ENCODE measurements at places on chromosomes 6 and 20.

GRCh38 chr6:33566182-33567084, 13.6 kb downstream of the BAK1 start:
- DNase-seq, result peak; percentile 74

DNA sequence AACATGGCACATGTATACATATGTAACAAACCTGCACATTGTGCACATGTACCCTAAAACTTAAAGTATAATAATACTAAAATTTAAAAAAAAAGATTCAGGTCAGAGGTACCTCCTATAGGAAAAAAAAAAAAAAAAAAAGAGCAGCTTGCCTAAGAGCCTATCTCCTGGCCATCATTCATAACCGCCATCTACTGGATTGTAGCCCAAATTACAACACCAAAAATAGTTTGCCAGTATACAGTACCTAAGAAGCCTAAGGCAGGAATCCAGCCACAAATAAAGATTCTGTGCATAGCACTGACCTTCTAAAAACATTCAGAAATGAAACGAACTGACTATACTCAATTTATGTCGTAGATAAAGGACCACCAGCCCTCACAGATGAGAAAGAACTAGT, 438.4 kb upstream of the ADGRB3 start:
- DNase-seq, result no peak

- DNase-seq, result no peak
These were observed 377.7 kb downstream of the CDH4 start for GRCh38 chr20:61629602-61630390.

GRCh38 chr20:51624157-51624731, 81.7 kb upstream of the NFATC2 start:
- peak; percentile 58 for DNase-seq

- DNase-seq, result no peak
These were observed 1434.3 kb upstream of the ADGRB3 start for GRCh38 chr6:67200626-67201403.

DNA sequence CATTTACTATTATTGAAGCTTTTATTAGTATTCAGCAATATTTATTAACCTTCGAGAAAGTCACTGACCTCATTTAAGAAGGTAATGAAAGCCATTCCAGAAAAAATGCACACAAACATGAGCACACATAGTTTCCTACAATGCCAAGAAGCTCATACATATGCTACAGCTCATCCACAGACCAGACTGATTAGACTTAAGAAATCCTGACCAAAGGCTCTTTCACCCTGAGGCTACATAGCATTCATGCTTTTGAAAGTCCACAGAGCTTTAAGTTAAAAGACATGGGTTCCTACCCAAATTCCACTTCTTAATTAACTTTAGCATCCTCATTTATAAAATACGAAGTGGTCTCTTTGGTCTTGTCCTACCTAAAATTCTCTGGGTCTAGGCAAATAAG, 430.4 kb downstream of the TBC1D32 start:
- DNase-seq, result no peak

DNA sequence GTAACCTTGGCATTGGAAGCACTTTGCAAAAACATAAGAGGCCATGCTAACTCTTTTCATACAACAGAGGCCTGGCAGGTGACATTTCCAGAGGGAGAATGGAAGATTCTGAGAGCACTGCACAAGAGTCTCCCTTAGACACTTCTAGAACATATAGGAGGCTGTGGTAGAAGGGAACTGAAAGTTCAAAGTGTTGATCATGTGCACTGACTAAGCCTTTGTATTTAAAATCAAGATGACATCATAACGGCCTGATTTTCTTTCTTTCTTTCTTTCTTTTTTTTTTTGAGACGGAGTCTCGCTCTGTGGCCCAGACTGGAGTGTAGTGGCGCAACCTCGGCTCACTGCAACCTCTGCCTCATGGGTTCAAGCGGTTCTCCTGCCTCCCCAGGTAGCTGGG, 26.8 kb upstream of the DNAAF9 start:
- no peak for DNase-seq

DNA sequence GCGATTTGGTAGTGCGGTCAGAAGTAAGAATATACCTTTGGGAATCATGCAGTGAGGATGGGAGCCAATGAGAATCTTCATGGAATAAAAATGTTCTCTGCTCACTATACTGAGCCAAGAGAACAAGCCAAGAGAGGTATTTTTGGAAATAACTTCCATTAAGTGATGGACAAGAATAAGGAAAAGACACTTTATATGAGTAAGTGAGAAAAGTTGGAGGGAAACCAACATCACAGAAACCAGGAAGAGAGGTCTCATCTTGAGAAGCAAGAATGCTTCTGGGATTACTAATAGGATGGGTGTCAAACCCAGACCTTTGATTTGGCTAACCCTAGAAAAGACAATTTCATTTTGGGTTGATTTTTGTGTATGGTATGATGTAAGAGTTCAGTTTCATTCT, 181.2 kb upstream of the JAG1 start:
- DNase-seq, result peak; percentile 40

GRCh38 chr20:24785141-24786110, 163.6 kb upstream of the CST7 start:
- peak; percentile 75 for DNase-seq

- DNase-seq, result peak; percentile 72
These were observed 114.1 kb downstream of the KIF16B start for GRCh38 chr20:16459019-16459700.

GRCh38 chr20:10994991-10995700, 321.3 kb upstream of the JAG1 start:
- DNase-seq, result no peak

GRCh38 chr20:44603327-44603726, 20.9 kb downstream of the PKIG start:
- DNase-seq, result no peak

GRCh38 chr6:70863343-70863742, 93.5 kb downstream of the B3GAT2 start:
- no peak for DNase-seq

- no peak for DNase-seq
These were observed 28.1 kb downstream of the SLC52A3 start for GRCh38 chr20:740162-740561.

DNA sequence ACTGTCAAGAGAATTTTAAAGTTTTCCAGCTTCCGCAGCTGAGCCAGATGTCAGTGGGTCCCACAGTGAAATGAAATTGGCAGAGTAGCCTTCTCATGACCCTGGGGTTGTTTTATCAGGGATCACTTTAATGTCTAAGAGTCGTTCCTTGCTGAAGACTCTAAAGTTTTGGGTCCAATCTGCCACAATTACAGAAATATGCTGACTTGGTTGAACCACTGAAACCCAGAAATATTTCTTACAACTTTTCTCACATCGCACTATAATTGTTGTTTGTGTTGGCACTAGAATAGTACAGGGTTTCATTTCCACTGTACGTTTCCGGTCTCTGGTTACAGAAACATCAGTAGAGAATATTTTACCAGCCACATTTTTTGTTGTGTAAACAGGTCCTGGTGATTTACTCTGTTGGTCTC, 109.0 kb downstream of the HMGCLL1 start:
- DNase-seq, result no peak

DNA sequence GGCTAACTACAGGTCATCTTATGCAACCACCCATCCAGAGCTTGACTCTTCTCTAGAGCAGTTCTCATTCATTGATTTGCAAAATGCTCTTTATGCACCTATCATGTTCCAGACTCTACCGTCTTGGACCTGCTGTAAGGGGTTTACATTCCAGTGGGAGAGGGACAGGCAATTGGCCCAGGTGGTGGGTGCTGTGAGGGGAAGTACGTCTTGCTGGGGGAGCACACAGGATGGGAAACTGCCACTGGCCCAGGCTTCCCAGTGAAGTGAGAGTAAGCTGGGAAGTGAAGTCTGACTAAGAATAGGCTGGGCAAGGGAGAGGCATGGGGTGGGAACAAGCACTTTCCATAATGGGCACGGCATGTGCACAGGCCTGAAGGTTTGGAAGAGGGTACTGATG, 13.8 kb downstream of the OLIG3 start:
- DNase-seq, result no peak

GRCh38 chr6:165858586-165858985, 195.5 kb upstream of the PDE10A start:
- DNase-seq, result peak; percentile 22

GRCh38 chr20:43323592-43323991, 133.9 kb upstream of the PTPRT start:
- DNase-seq, result no peak

- no peak for DNase-seq
These were observed 720.9 kb downstream of the GRIK2 start for GRCh38 chr6:102114402-102114801.
